ENCODE measurements at places on chromosomes 6 and 20.
A peak's percentile ranks its signal among the peaks of the same experiment; 100 is the strongest.

GRCh38 chr20:47865912-47866311 lies 80.6 kb upstream of the SULF2 start:
- H3K4me3 ChIP-seq: no peak overlapping the region
- H3K27me3 ChIP-seq: no peaks in the 10 kb centered on the region
- no peak for DNase-seq
- no peak overlapping the region for H3K27ac ChIP-seq

DNA sequence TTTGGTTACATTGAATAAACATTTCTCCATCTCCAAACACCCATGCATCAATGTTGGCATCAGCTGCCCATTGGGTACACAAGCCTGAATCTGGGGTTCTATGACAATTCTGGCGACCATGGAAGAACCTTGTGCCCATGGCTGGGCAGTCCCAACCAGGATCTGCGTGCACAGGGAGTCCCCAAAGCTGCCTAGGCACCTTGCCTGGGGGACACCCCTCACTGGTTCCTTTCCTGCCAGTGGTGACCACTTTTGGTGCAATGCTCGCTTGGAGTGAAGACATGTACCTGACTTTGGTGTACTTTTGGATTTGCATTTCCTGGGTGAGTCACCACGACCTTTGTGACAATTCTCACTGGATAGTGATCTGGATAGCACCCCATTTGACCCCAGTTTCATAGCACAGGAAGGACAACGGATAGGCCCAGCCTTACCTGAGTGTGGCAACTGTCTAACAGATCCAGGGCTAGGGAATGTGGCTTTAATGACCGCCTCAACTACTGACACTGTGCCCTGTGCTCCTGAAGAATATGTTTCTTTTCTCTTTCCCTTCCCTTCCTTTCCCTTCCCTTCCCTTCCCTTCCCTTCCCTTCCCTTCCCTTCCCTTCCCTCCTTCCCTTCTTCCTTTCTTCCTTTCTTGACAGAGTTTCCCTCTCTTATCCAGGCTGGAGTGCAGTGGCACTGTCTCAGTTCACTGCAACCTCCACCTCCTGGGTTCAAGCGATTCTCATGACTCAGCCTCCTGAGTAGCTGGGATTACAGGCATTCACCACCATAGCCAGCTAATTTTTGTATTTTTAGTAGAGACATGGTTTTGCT lies 7.1 kb downstream of the SPINT3 start:
- H3K27me3 ChIP-seq: no peaks in the 10 kb centered on the region
- peaks cover 21% of the 10 kb centered on the region for H3K4me1 ChIP-seq
- no peak for DNase-seq
- H3K27ac ChIP-seq: peak overlapping the region; percentile 79
- H3K4me3 ChIP-seq: no peak overlapping the region

DNA sequence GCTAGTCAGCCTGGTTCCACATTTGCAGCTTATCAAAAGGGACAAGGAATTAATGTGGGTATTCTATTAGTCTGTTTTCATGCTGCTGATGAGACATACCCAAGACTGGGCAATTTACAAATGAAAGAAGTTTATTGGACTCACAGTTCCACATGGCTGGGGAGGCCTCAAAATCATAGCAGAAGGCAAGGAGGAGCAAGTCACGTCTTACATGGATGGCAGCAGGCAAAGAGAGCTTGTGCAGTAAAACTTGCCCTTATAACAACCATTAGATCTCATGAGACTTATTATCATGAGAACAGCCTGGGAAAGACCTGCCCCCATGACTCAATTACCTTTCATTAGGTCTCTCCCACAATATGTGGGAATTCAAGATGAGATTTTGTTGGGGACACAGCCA lies 689.1 kb upstream of the MARCKS start:
- H3K4me3 ChIP-seq: no peak overlapping the region
- H3K27me3 ChIP-seq: no peaks in the 10 kb centered on the region
- H3K4me1 ChIP-seq: no peaks in the 10 kb centered on the region

DNA sequence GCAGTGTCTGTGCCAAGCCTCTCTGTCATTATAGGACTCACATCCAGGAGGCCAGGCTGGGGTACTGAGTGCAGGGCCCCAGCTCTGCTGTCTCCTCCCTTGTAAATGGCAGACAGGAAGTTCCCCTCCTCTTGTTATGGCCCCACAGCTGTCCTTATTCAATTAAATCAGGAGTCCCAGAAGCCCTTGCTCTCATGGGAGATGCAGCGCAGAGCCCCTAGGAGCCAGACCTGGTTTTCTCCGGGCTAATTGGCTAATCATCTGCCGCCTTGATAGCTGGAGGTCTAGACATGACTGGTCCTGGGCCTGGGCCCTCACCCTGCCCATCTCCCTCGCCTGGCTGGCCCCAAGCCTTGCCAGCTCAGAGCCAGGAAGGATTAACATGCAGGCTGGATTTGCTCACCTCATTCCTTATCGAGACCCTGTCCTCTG lies 172.0 kb downstream of the VEGFA start:
- H3K4me1 ChIP-seq: no peaks in the 10 kb centered on the region
- H3K36me3 ChIP-seq: no peaks in the 10 kb centered on the region
- DNase-seq: no peak
- no peaks in the 10 kb centered on the region for H3K27me3 ChIP-seq
- no peak overlapping the region for H3K27ac ChIP-seq

DNA sequence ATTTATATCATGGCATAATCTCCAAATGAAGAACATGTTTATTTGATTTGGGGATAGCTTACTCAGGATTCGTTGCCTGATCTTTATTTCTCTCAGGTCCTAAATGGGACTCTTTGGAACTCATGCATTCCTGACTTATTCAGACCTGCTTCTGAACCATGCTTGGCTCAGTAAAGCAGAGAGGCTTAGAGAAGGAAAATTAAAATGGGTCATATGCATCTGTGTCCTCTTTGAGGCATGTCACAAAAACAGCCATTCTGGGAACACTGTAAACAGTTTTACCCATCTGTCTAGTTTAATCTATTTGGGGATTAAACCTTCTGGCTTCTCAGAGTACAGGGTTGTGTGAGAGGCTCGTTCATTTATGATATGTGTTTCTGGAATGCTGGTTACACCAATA lies 1017.3 kb downstream of the KIF16B start:
- no peaks in the 10 kb centered on the region for H3K36me3 ChIP-seq
- H3K27me3 ChIP-seq: no peaks in the 10 kb centered on the region
- DNase-seq: no peak
- H3K4me3 ChIP-seq: no peak overlapping the region
- H3K27ac ChIP-seq: no peak overlapping the region
- no peaks in the 10 kb centered on the region for H3K4me1 ChIP-seq

- DNase-seq: no peak
- H3K36me3 ChIP-seq: peaks cover 2% of the 10 kb centered on the region
- no peak overlapping the region for H3K4me3 ChIP-seq
- H3K4me1 ChIP-seq: no peaks in the 10 kb centered on the region
Observed at GRCh38 chr6:110613356-110613755, 136.9 kb upstream of the SLC22A16 start.

DNA sequence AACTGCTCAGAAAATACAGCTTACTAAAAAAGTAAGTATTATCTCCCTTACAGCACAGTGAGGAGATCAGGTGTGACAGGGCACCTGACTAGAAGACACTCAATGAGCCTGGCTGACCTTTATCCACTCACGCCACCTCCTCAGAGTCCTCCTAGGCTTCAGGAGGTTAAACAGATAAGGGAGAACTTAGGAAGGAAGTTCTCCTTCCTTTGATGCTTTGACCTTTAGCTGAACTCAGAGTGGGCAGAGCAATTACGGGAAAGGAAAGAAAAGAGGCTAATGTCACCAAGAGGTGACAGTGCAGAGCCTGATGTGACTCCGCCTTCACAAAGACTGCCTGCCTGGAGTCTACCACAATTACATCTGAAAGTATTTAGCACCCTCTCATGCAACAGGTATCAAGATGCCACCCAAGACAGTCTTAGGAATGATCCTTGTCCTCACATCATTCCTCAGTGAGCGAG lies 36.7 kb downstream of the MAN1A1 start:
- H3K27me3 ChIP-seq: no peaks in the 10 kb centered on the region
- no peak overlapping the region for H3K4me3 ChIP-seq

DNA sequence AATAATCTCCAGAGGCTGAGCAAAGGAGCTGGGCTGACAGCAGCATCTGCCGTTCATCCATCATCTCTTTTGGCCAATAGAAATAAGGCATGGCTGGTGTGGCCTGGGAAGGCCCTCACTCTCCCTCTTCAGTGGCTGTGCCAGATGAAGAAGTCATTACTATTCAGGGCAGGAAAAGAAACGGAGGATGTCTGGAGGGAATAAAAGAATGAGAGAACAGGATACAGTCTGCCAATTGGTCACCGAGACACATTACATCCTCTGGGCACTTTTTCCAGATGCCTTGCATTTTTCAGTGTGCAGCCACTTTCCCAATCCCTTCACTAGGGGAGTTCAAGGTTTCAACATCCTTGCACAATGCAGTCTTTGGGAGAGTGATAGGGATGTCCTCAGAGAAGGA lies 32.2 kb upstream of the VGLL2 start:
- DNase-seq: no peak
- no peak overlapping the region for H3K4me3 ChIP-seq
- H3K27me3 ChIP-seq: no peaks in the 10 kb centered on the region
- peaks cover 8% of the 10 kb centered on the region for H3K4me1 ChIP-seq
- H3K27ac ChIP-seq: no peak overlapping the region
- H3K36me3 ChIP-seq: no peaks in the 10 kb centered on the region

DNA sequence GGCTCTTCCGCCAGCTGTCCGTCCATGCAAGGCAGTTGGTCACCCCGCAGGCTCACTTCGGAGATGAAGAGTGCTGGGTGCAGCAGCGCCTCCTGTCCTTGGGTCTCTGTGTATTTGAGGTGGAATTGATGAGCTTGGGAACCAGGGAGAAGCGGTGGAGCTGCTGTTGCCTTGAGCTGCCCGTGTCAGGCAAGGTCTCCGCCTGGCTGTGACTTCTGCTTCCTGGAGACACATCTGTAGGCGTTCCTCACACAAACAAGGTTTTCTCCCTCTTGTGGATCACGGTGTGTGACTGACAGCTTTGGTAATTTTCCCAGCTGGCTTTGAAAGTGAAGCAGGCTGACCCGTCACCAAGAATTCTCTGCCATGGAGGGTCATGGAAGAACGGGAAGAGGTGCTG lies 2.5 kb upstream of the SLC17A9 start:
- no peak overlapping the region for H3K4me3 ChIP-seq
- H3K36me3 ChIP-seq: peaks cover 16% of the 10 kb centered on the region
- H3K4me1 ChIP-seq: peaks cover 3% of the 10 kb centered on the region
- H3K27ac ChIP-seq: no peak overlapping the region
- no peaks in the 10 kb centered on the region for H3K27me3 ChIP-seq
- DNase-seq: no peak

- H3K36me3 ChIP-seq: no peaks in the 10 kb centered on the region
- H3K4me3 ChIP-seq: no peak overlapping the region
- H3K27ac ChIP-seq: no peak overlapping the region
- no peaks in the 10 kb centered on the region for H3K4me1 ChIP-seq
- no peak for DNase-seq
Observed at GRCh38 chr6:25058941-25059340, 123.2 kb upstream of the RIPOR2 start.

DNA sequence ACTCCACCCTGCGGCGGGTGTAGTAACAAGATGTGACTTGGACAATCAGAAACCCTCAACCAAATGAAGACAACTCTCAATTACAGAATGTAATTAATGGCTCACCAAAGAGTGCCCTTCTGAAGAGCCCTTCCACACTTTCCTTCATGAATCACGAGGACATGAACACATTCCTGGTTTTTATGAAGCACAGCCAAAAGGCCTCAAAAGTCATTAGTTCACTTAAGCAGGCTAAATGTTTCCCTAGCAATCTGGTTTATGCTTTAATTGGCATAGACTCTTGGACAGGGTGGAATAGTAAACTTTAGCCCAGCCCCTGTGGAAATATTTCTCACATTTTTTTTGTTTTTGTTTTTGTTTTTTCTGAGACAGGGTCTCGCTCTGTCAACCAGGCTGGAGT lies 20.5 kb downstream of the CPNE5 start:
- no peaks in the 10 kb centered on the region for H3K27me3 ChIP-seq
- no peak overlapping the region for H3K4me3 ChIP-seq
- DNase-seq: no peak
- H3K36me3 ChIP-seq: no peaks in the 10 kb centered on the region
- no peak overlapping the region for H3K27ac ChIP-seq
- H3K4me1 ChIP-seq: peaks cover 8% of the 10 kb centered on the region

DNA sequence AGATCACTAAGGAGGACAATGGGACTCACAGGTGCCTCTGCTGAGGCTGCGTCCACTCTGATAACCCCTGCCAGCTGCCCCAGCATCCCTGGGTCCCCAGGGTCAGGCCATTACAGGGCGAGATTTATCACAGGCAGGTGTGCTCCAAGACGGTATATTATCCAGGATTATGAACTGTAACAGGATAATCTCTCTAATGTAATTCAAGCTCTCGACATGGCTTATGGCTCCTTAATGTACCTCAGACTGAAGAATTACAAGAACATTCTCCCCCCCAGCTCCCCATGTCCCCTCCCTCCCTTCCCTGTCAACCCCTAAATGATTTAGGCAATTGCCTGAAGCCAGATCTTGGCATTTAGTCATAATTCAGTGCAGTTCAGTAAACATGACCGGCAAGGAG lies 86.8 kb downstream of the NCR2 start:
- no peak overlapping the region for H3K27ac ChIP-seq
- peaks cover 54% of the 10 kb centered on the region for H3K27me3 ChIP-seq
- no peaks in the 10 kb centered on the region for H3K36me3 ChIP-seq
- H3K4me1 ChIP-seq: no peaks in the 10 kb centered on the region

DNA sequence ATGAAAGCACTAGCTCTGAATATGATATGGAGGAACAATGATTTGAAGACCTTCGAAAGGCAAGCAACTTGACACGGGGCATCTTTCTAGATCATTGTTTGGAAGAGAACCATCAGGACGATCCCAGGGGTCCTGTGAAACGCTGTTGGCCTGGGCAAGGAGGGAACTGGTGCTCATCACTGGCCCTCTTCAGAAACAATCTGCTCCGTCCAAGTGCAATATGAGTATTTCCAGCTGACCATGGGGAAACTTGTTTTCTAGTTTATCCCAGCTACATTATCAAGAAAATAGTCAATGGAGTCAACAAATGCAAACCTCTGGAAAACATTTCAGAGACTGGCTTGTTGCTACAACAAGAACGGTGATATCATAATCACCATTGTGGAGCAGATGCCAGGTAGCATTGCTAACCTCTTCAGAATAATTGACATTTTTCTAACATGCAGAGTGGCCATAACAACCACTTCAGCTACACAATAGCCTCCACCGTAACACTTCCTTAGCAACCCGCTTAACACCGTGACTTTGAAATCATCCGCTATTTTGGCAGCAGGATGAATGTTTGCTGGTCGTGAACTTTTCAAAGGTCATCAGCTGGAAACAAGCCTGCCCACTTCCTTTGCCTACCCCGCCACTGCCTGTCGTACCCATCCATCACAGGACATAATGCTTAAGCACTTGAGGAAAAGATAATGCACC lies 112.0 kb upstream of the PDE10A start:
- no peak overlapping the region for H3K27ac ChIP-seq
- no peak overlapping the region for H3K4me3 ChIP-seq
- no peaks in the 10 kb centered on the region for H3K36me3 ChIP-seq
- no peaks in the 10 kb centered on the region for H3K4me1 ChIP-seq
- no peak for DNase-seq

All from keratinocyte (primary cell).